ENCODE measurements at places on chromosomes 2 and 18. TPM values are rescaled to one million over a fixed set of nuclear protein-coding genes. Genes with fewer than 3 reads are reported as not detected.

COL4A3 gene
- 1.2 TPM for total RNA-seq

ECEL1 gene
- 0.12 TPM for total RNA-seq

PDCD1 gene
- not detected for total RNA-seq

CDKL4 gene
- total RNA-seq = 1.1 TPM

M1AP gene
- not detected for total RNA-seq

- DNase-seq = no peak
These were observed 501.1 kb downstream of the CNTNAP5 start for GRCh38 chr2:124526221-124526620.

- peak; percentile 55 for DNase-seq
These were observed 118.1 kb upstream of the MAP2 start for GRCh38 chr2:209305746-209306196.

DNA sequence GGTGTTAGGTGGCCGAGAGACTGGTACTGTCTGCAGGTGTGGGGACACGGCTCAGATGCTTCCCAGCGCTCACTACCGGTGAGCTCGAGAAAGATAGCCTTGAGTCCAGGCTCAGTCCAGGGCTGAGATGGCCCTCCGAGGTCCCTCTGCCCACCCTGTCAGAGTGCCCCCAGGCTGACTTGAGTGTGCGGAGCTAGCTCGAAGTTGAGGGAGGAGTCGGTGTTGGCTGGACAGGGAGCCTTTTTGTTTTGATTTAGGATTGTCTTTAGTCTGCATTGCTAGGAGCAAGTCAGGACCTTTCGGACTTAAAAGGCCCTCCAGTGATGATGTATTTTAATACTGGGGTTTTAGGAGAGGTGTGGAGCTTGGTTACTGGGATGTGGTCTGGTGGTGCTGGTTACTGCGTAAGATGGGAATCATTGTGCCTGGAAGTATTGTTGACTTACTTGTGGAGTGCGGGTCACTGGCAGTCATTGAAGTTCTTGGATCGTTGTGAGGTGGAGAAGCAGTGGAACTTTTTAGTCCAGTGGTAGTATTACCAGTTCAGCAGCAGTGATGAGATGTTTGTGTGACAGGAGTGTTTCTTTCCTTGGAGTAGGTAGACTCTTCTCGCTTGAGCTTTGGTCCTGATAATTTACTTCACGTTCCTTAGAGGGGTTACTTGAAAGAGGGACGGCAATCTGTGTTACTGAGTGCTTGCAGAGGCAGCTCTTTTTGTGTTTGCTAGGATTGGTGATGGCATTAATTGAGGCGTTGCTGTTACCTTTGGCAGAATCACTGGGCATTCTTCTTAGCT lies 633 bp downstream of the KIAA1328 start:
- no peak for DNase-seq

DNA sequence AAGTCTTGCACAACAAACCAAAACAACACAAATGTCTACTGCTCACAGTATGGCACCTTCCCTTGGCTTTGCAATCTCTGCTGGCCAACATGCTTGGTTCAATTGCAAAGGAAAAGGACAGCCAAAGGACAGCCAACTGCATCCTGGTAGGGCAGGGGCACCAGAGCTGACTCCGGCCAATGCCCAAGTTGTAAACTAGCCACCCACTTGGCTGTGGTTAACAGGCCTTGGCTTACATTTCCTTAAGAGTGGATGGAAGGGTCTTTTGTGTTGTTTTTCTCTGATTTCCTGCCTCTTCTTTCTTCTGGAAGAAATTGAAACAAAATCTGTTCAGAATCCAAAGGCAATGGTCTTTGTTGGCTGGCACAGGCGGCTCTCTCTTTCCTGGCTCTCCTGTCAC lies 119.1 kb upstream of the TRIB2 start:
- no peak for DNase-seq

DNA sequence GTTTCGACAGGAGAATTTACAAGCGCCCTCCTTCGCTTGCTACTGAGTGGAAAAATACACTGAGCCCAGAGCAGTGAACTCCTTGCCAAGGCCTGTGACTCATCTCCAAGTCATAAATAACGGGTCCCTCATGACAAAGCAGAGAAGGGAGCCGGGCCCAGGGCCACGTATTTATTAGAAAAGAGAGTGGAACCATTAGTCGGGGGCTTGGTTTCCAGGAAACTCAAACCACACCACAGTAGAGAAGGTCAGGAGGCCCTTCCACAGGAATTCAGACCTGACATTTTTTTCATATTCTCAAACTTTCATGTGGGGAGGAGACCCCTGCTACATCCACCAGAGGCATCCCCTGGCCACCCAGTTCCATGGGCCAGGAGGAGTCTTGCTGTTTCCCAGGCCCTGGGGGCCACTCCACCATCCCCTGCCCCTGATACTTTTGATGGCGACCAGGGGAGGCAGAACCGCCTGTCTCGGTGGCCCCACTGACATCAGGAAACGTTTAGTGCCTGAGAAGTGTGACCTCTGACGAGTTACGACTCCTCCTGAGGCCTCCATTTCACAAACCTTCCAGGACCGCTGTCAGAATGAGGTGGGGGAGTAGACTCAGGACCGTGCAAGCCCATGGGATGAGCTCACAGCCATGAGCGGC lies 289.7 kb downstream of the DYSF start:
- no peak for DNase-seq

All from chondrocyte (in vitro differentiated cells).